ENCODE measurements at places on chromosomes 1 and 21.

DNA sequence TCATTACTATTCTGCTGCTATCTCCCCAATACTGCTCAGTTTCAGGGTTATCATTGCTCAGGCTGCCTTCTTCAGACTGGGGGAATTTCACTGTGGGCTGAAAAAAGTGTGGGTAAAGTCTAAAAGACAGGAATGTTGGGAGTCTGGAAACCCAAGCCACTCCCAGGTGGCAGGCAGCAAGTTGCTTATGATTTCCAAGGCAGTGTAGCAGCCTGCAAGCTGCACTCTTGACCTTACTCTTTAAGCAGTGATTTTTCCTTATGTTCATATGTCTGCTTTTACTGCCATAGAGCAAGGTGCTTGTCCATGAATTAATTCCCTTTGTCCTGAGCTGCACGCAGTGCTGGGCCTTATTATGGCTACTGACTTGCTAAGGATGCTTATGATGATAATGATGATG is 53.1 kb downstream of the PHC2 start:
- DNase-seq: no peak

GRCh38 chr1:95382000-95382786 is 148.2 kb downstream of the RWDD3 start:
- DNase-seq: no peak

- DNase-seq: no peak
Measured at GRCh38 chr21:33393348-33393747, 9.9 kb upstream of the IFNGR2 start.

DNA sequence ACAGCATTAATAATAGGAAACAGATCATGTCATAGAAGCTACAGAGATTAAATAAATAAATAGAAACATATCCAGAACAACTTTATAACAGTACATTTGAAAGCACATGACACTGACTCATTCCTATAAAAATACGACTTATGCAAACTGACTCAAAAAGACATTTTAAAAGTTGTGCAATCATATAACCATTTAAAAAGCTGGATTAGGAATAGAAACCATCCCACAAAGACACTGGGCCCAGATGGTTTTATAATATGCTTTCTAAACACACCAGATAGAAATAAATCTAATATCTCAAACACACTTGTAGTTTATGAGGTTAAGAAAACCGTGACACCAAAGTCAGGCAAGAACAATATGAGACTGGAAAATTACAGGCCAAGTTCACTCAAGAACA is 47.6 kb downstream of the MATN1 start:
- DNase-seq: no peak

DNA sequence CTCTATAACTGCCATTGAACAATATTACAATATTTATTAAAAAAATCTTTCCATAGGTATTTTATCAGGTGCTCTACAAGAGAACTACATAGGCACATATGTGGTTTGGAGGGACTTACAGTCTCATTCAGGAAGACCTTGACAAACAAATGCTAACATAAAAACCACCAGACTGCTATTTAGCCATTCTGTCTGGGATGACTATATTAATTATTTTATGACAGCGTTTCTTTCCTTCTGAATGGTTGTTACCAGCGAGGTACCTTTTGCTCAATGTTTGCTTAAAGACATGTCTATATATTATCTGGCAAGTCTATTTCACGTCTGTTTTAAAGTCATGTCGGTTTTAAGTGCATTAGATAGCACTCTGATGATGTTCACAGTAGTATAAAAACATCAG is 69.7 kb downstream of the RUNX1 start:
- no peak for DNase-seq

- DNase-seq: no peak
Measured at GRCh38 chr1:9684801-9685200, 33.3 kb downstream of the PIK3CD start.

DNA sequence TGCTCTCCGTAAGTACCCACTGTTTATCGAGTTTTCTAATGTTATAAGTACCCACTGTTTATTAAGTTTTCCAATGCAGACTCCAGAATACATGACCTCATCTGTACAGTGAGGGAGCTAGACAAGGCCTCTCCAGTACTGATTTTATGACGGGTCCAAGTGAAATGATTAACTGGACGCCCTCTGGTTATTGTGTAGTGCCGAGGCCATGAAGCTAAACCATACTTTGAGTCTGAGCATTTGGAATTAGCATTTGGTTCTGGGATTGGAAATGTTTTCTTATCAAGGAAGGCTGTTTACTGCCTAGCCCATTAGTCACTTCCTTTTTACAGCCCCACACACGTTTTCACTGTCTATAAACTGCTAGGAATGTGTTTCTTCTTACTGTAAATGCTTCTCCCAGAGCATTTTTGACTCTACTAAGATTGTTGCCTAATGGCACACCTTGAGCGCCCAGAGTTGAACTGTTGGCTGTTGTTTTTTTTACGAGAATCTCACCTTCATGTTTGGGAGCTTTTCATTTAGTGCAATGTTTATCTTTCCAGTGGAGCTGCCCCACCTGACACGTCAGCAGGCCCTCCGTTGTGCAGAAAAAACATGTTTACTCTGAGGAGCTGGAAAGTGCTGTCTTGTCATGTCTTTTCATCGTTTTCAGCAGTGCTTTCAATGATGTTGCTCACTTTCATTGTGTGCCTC is 26.9 kb downstream of the SPATA46 start:
- no peak for DNase-seq

- no peak for DNase-seq
Measured at GRCh38 chr1:180947901-180948640, 35.4 kb downstream of the KIAA1614 start.

- no peak for DNase-seq
Measured at GRCh38 chr1:40853113-40853884, 8.9 kb downstream of the CITED4 start.

DNA sequence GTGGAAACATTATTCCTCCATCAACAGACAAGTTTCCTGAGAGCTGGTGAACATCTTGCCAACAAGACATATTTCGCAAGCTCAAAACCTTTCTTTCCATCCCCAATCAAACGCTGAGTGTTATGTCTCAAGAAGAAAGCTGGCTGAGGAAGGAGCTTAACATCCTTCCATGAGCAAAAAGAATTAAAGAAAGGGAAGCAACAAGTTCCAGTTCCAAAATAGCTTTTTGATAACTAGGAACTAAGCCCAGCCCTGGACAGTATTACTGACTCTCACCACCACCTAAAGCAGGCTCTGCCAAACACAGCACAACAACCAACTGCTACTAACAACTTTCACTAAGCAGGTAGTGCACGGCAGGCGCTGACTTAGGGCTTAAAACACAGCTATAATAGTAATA is 50.2 kb downstream of the CAPZB start:
- DNase-seq: no peak

GRCh38 chr1:102186536-102186935 is 189.8 kb upstream of the OLFM3 start:
- no peak for DNase-seq

DNA sequence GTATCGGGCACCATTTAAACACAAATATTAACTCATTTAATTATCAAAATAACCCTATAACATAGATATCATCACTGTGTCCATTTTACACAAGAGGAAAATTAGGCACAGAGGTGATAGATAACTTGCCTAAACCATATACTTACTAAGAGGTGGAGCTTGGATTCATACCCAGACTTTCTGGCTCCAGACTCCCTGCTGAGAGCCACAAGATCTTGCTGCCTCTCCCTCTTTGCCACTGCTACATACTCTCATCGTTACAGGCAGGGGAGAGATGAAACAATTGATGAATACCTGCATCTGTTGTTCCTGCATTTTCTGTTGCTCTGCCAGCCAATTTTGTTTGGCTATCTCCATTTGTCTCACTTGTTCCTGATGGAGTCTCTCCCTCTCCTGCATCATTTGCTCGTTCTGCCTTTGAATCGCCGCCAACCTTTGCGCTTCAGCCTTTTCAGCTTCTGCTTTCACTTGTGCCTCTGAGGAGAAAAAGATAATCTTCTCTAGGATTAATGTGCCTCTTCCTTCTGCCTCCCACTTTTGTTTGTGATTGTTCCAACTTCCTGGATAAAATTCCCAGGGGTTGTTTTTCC is 10.6 kb downstream of the GBP5 start:
- DNase-seq: no peak

DNA sequence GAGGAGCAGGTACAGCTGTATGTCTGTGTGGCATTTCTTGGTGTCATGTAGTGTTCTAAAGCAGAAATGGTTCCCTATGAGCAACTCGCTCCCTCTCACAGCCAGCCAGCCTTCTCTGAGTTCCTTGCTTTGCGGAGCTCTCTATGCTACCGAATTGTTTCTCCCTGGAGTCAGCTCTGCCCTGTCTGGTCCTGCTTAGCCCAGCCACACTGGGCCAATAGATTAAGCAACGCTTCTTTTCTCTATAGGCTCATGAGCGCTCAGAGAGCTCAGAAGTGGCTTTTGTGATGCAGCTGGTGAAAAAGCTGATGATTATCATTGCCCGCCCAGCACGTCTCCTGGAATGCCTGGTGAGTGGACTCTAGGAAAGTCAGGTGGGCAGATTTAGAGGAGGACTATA is 113.1 kb downstream of the PIK3R3 start:
- DNase-seq: no peak

DNA sequence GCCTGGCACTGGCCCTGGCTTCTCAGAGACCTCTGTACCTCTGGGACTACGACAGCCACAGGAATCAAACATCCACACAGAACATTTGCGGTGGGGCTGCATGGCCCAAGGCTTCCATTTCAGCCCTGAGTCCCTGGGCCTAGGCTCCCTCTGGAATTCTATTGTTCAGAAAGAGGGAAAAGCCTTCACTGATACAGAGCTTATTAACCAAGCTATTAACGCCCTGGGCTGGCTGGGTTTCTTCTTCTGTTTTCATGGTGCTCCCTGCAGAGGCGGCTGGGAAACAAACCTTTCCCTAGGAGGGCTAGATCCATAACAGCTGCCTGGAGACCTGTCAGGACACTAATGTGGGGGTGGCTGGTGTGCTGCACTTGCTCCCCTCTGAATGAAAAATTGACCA is 88.2 kb downstream of the KAZN start:
- no peak for DNase-seq

DNA sequence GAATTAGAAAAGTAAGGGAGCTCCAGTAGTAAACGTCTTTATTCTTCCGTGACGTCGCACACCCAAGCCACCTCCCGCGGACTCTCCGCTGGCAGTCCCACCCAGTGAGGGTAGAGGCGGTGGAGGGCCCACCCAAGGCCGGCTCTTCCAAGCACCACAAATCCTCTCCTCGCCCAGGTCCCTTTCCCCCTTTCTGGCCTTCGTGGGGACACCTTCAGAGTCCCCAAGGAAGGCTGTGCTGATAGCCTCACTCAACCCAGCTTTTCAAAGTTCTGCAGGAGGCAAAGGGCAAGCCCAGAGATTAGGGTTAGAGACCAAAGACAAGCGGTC is 349 bp upstream of the GPN2 start:
- DNase-seq: no peak

DNA sequence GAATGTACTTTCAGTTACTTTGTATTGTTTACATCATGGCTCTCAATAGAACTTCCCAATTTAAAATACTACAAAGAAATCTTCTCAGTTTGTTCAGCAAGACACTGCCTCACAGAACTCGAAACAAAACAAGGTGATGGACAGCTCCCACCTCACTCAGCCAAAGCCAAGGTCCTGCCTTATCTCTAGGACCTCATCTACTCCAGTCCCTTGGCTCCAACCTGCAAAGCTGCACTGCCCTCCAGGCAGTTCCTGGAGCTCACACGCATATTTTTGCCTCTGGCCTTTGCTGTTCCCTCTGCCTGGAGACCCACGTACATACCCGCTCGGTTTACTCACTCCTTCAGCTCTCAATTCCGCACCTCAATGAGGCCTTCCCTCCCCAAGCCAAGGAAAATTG is 40.3 kb downstream of the MCOLN2 start:
- DNase-seq: no peak
